ENCODE measurements at places on chromosomes 12 and 14.
A peak's percentile ranks its signal among the peaks of the same experiment; 100 is the strongest.

DNA sequence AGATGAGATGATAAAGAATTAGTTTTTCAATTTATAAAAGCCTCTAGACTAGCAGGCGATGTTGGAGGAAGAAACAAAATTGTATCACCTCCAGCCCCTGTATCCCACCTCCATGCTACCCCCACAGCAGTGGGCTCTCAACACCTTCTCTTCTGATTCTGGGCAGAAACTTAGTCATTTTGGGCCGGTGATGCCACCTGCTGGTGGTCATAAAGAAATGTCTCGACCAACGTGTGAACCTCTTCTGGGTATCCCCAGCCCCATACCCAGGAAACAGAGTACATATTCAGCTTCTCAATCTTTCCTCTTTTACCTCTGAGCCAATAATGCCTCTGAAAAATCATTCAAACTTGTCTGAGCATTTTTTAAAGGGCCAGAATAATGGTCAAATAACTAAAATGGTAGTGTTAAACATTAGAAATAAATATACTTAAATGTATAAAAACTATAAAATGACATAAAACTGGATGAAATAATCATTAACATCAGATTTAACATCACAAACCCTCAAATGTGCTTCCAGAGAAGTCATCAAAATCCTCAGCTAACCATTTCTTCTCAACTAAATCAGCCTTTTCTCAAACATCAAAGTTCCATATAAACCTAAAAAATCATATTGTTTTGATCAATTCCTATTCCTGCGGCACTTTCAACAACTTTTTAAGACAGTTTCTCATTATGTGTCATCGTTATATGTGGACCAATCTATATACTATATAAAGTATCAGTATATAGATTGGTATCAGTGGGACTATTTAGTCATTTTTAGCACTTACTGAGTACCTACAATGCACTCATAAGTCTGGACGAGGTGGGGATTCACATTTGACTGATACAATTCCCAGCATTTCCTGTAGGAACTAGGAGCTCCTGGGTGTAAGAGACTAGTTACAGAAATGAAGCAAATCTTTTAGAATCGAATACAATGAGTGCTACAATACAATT is 69.4 kb downstream of the ATXN2 start:
- DNase-seq = peak; percentile 83

DNA sequence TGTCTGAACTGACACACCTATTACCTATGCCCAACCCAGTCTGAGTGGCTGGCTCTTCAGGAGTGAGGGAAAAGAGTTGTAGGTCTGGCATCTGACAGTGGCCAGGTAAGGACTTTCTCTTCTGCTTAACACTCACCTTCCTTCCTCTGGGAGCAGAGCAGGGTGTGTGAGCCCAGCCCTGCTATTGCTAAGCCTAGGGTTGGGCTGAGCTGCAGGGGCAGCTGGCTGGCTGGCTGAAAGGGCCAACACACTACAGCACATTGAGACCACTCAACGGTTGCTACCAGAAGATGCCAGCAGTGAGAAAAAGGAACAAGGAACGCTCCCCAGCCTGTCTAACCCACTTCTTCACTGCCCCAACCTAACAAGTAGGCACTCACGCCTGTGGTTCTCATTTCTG is 201.2 kb downstream of the DPF3 start:
- no peak for DNase-seq

DNA sequence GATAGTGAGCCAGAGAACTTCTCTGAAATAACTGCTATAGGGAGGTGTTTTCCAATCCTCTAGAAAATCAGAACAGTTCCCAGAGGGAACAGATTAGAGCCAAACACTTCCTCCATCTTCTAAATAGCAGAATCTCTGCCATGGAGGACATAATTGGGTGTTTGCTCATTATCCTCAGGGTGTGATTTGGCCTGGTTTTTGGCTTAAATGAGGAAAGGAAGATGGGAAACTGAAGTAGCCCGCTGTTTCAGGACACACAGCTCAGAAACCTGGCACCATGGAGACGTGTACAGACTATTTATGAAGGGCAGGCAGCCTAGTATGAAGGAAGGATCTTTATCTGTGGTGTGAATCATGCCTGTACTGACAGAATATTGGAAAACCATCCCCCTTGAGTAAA is 231.7 kb upstream of the PRKD1 start:
- DNase-seq = no peak

DNA sequence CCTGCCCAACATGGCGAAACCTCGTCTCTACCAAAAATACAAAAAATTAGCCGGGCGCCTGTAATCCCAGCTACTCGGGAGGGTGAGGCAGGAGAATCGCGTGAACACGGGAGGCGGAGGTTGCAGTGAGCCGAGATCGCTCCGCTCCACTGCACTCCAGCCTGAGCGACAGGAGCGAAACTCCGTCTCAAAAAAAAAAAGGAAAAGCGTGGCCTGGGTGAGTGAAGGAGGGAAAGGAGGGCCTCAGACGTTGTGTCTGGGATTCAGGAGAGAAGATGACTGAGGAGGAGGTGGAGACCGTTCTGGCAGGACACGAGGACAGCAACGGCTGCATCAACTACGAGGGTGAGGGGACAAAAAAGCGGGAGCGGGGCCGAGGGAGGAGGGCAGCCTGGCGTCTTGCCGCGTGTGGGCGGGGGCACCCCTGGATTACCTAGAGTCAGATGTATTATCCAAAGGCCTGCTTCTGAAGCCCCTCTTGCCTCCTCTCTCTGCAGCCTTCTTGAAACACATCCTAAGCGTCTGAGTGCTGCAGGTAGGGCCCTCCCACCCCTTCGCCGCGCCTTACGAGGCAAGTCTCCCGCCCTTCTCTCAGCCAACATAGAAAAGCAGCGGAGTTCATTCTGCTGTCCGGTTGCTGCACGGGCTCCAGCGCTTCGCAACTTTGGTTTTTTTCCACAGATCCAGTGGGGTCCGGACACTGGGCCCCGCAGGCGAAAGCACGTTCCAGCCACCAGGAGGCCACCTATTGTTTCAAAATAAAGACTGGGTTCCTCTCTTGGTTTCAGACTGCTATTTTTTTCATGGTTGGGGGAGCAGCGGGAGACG is 744 bp upstream of the MYL6 start:
- DNase-seq = peak; percentile 87

DNA sequence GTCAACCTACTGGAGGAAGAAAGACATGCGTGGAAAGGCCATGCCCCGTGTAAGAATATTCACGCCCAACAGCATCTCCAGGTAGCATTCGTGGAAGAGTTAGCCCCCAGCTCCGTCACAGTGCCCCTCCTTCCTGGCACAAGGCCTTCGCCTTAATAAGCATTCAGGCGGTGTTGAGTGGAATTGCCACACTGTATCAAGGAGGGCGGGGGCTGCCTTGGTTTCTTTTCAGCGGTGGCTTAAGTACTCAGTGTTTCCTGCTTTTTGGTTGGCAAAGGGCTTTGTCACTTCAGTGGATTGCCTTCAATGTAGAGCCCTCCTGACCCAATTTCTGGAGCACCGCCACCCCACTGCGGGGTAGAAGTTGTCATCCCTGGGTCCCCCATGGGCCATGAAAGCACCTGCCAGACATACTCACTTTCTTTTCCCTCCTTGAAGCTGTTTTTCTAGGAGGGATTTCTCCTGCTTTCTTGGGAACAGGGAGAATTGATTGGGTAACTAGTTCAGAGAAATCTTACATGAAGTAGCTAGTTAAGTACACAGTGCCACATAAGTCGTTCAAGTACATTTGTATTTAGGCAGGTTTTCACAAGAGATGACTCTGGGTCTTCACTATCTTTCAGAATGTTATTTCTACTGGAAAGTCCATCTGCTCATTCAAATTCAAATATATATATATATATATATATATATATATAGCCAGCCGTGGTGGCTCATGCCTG is 65.5 kb upstream of the STON2 start:
- no peak for DNase-seq

GRCh38 chr14:105503296-105503640 is 12.2 kb downstream of the TEDC1 start:
- no peak for DNase-seq

DNA sequence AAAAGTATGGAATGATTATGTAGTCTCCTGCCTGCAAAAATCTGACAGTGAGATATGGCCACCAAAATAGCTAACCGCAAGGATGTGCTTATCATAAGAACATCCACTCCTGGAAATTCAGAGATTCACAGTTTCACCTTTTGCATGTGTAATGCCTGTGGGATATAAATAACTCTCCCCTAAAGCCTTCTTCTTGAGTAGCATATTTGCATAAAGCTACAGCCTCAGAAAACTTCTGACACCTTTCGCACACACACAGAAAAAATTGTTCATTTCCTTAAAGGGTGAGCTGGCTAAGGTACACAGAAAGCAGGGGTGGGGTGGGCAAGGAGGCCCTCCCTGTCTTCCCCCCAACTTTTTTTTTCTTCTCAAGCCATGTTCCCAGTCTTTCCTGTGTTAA is 3.1 kb upstream of the IGF1 start:
- no peak for DNase-seq

DNA sequence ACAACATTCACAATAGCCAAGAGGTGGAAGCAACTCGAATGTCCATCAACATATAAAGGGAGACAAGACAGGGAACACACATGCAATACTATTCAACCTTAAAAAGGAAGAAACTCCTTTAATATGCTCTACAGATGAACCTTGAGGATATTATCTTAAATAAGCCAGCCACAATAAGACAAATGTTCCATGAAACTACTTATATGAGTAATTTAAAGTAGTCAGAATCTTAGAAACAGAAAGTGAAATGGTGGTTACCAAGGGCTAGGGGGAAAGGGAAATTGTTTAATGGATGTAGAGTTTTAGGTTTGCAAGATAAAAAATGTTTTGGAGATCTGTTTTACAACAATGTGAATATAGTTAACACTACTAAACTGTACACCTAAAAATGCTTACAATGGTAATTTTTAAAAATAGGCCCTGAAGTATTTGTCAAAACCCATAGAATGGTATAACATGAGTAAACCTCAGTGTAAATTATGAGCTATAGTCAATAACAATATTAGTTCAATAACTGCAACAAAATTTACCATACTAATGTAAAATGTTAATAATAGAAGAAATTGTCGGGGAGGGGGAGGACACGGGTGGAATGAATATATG is 71.1 kb downstream of the EGLN3 start:
- no peak for DNase-seq

GRCh38 chr12:105864316-105864715 is 274.4 kb downstream of the NUAK1 start:
- DNase-seq = no peak

GRCh38 chr12:78275886-78276285 is 445.2 kb downstream of the NAV3 start:
- DNase-seq = no peak

GRCh38 chr12:41801261-41801660 is 343.4 kb downstream of the GXYLT1 start:
- DNase-seq = no peak
